Activated CD8-positive, alpha-beta memory T cell treated with anti-CD3 and anti-CD28 coated beads, Interleukin-2, amount 50 U/mL, for 4 hours (primary cell): ENCODE measurements at places on chromosomes 12 and 14.
A peak's percentile ranks its signal among the peaks of the same experiment; 100 is the strongest.

- DNase-seq: peak; percentile 71
Measured at GRCh38 chr12:57280211-57281062, 29.4 kb upstream of the STAC3 start.

DNA sequence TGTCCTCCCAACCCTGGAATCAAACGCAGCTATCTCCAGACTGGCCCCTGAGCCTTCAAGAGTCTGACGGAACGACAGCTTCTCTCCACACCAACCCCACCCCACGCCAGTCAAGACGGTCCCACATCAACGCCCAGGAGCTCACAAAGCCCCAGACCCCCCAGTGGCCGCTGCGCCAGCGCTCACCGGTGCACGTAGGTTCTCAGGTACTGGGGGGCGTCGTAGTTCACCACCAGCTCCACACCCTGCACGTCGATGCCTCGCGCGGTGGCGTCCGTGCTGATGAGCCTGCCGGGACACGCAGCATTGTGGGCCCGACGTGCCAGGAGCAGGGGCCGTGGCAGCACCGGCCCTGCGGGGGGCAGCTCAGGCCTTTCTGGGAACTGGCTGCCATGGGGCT lies 4.2 kb downstream of the DDX51 start:
- DNase-seq: no peak

DNA sequence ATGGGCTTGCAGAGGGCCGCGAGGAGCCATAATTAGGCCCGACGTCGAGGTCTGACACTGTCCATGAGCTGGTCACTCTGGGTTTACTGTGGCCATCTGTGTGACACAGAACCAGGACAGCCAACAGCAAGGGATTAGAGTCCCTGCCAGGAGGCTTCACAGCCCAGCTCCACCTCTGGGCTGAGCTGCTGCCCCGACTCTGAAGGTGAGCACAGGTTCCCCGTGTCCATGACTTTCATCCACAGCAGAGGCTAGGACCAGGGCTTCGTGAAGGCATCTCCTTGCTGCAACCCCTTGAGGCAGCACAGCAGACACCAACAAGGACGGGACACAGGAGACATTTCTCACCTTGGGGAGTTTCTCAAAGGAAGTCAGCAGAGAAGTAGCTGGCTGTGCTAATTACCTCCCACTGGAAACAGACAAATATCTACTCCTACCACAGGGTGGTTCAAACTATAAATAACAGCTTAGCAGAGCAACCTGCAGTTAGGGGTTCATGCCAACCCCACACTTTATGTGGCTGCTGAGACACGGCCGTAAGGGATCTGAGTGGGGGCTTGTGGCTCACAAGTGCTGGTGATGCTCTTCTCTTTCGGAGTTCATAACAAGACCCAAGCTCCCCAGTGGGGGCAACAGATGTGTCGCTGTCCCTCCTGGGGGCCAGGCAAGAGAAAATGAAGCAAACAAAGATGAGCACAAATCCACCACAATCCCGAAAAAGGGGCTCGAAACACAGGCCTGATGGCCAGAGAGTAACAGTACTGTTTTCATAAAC lies 29.2 kb downstream of the ZFYVE21 start:
- DNase-seq: no peak

- no peak for DNase-seq
Measured at GRCh38 chr12:32198555-32198954, 91.9 kb downstream of the BICD1 start.

DNA sequence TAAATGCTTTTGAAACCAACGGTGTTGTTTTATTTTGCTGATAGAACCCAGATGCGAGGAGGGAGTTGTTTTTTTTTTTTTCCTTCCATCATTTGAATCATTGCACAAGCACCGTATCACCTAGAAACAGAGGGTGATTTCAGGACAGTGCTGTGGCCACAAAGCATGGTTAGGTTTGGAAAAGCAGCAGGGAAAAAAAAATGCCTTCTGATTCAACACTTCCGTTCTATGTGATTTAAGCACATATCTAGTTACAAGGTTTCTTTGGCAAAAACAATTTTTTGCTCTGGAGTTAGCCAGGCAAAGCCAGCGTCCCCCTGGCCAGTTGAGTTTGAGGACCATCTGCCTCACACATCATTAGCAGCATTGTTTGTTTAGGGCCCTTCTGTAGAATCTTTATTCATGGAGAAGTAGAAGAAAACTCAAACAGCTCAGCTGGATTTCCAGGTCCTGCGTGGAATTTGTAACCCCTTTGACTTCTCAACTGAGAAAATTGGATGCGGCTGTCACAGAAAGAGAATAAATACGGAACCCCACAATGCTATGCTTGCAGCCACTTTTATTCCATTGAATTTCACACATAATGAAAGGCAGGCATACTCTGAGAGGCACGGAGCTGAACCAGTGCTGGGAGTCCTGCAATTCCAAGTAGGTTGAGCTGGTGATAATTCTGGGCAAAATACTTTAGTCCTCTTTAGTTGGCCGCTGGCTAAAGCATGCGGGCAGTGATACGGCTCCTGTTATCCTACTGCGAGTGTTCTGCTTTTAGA lies 17.0 kb upstream of the WNT5B start:
- no peak for DNase-seq

- DNase-seq: no peak
Measured at GRCh38 chr14:68359837-68360552, 432.9 kb downstream of the ZFP36L1 start.

- DNase-seq: no peak
Measured at GRCh38 chr12:19675361-19675760, 236.1 kb downstream of the AEBP2 start.

DNA sequence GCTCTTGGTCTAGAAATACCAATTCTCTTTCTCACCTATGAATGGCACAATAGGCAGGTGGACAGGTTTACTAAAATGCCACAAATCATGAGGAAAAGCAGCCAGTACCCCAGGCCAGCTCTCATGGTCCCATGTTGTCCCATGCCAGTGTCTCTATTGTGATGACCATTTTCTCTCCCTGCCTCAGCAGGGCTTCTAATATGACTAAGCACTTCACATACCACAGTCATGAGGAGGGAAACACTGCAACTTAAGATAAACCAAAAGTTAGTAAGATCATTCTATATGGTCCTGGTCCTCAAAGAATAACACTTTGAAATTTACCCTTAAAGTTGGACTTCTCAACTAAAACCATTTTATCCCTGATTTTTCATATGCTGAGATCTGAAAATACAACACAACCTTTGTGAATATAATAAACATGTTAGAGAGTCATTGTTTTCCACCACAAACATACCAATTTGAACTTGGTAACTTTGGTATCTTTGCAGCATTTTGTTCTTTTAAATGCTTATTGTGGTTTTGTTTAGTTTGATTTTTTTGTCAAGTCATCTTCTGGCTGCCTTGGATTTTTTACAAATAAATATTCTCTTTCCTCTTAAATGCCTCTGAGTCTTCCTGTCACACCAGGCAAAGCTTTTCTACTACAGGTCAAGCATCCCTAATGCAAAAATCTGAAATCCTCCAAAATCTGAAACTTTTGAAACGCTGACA lies 3.6 kb downstream of the TTC5 start:
- DNase-seq: no peak

- no peak for DNase-seq
Measured at GRCh38 chr12:65305346-65305950, 27.0 kb downstream of the MSRB3 start.

DNA sequence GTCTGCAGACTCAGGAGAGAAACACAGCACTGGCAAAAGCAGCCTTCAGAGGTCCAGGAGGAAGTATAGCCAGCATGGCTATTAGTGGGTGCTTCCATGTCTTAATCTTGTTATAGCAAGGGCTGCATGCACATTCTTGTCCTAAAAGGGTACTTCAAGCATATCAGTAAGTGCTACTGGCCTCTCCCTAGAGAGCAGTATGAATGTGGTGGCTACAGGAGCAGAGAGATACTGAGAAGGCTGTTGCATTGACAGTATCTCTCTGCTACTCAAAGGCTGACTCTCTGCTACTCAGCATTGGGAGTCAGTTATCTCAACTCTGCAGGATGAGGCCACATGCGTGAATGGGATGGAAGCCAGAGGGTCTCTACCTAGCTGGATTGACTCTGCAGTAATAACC lies 2.0 kb downstream of the GARIN6 start:
- no peak for DNase-seq

- no peak for DNase-seq
Measured at GRCh38 chr12:113587720-113588119, 116.0 kb upstream of the LHX5 start.
